ENCODE measurements at places on chromosomes 3 and 15.

- DNase-seq: no peak
These were observed 29.9 kb downstream of the SPG11 start for GRCh38 chr15:44633603-44634002.

DNA sequence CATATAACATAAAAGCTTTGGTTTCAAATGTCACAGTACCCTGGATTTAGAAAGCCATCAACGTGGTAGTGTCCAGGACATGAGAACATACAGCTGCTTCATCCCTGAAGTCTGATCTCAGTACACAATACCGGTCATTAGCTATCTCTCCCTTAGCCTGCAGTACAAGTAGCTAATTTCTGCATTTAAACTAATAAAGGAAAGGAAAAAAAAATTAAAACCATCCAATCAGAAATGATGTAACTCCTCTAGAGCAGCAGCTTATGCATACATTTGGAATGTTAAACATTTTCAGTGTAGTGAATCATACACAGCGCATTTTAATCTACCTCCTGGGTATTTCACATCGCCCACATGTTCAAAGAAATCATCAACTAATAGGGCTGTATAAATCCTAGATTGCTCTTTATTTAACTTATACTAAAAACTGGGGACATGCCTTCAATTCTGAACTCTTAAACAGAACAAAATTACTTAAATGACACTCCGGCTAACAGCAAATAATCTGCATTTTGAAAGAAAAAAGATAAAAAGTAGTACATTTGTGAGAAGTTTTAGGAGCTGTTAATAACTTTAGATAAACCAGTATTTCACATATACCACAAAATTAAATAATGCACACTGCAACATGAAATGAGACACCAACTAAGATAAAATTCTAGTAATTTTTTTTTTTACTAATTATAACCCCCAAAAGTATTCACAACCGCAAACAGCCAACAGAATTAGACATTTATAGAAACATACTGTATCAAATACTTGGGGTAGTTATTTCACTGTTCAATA, 3.7 kb downstream of the IGF2BP2 start:
- DNase-seq: no peak

GRCh38 chr15:31261266-31262142, 65.1 kb upstream of the KLF13 start:
- DNase-seq: peak; percentile 16

DNA sequence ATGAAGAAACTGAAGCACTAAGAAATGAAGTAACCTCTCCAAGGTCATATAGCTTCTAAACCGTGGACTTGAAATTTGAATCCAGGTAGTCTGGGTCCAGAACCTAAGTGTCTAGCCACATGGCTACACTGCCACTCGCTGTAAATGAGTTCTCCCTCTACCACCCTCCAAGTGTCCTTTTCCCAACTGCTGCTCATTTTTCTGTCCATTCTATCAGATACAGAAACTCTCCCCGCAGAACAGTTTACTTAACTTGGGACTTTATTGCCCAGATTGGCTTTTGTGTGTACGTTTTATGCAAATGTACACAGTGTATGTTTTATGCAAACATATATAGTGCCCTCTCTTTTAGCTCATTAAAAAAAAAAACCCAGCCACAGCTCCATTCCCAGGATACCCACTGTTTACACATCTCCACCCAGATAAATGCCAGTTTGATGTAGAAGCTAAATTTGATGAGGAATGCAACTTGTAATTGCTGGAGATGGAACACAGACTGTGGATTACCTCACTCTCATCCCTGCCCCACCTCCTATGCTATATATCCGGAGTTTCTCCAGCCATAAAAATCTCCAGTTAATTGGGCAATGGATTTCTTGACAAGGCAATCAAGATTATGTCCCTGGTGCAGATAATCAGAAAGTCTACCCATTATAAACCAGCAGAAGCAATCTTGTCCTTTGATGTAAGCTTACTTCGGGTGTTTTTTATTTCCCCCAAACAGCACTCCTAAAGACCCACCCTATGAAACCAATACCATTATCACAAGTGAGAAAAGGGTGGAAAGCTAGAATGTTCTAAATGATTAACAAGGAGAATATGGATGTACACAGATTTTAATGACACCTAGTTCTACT, 42.0 kb downstream of the THBS1 start:
- no peak for DNase-seq

- no peak for DNase-seq
These were observed 691.5 kb upstream of the CCDC54 start for GRCh38 chr3:106685745-106686144.

DNA sequence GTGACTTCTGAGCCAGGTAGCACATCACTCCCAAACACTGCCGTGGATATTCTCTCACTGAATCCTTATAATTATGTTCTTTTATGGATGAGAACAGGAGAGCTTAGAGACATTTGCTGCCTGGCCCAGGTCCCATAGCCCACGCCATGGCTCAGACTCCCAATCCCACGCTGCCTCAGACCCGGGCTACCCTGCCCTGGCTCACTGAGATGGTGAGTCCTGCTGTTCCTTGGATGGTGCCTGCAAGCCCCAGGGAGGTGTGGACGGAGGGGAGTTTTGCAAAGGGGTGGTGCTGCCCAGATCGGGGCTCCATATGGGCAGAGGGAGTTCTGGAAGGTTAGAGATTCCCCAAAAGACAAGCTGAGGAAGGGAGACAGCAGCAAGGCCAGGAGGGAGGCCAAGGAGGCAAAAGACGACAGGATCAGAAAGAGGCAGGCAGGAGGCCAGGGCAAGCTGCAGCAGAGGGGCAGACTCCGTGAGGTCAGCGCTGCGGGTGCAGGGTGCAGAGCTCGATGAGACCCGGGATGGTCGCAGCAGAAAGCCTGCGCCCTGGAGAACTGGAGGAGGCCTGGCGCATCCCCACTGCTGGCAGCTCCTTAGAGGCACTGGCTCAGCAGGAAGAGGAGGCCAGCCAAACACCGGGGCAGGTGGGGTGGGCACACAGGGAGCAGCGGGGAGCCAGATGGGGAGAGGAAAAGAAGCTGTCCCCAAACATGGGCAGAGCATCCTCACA, 95.7 kb upstream of the ALDH1A3 start:
- no peak for DNase-seq

DNA sequence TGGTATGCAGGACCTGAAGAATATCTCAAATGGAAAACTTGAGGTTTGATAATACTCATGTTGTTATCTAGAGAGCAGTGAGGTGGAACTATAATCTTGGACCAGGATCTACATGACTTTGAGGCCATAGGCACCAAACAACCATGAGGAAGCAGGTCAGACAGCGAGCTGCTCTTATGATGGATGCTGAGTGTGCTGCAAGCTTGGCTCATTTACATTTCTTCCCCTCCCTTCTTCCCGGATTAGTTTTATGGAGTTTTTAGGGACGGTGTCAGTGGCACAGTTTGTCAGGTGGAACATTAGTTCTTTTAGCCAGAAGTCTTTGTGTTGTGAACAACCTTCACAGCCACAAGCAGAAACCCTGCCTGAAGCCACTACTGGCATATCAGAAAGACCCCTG, 8.0 kb upstream of the MYZAP start:
- DNase-seq: no peak

DNA sequence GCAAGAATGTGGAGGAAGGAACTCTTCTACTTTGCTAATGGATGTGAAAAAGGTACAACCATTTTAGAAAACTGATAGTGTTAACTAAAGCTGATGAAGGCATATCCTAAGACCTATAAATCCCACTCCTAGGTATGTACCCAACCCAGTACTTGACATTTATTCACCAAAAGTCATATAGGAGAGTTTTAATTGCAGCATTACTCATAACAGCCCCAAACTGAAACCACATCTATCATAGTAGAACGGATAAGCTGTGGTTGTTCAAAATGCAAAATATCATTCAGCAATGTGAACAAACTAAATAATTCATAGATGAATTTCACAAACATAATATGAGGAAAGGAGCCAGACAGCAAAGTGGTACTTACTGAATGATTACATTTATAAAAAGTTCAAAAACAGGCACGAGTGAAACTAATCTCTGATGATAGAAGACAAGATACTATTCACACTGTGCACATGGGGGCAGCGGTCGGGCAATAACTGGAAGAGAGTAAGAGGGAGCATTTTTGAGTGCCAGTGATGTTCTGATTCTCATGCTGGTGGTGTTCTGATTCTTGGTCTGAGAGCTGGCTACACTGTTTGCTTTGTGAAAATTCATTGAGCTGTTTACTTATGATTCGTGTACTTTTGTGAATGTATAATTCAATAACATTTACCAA, 34.3 kb downstream of the GOLIM4 start:
- DNase-seq: no peak

GRCh38 chr3:191412759-191413158, 48.2 kb upstream of the PYDC2 start:
- no peak for DNase-seq

DNA sequence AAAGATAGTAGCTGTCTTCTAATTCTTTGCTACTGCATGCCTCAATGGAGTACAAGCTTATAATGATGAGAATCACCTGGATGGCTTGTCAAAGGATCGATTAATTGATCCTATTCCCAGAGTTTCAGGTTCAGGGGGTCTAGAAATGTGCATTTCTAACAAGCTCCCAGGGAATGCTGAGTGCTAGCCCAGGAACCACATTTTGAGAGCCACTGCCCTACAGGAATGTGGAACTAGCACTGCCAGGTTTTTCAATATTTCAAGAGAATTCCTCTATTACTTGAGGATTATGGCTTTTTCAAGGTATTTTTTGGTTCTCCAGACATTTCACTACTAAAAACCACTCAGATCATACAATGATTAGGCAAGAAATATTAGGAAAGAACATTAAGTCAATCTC, 52.7 kb downstream of the RARB start:
- no peak for DNase-seq

DNA sequence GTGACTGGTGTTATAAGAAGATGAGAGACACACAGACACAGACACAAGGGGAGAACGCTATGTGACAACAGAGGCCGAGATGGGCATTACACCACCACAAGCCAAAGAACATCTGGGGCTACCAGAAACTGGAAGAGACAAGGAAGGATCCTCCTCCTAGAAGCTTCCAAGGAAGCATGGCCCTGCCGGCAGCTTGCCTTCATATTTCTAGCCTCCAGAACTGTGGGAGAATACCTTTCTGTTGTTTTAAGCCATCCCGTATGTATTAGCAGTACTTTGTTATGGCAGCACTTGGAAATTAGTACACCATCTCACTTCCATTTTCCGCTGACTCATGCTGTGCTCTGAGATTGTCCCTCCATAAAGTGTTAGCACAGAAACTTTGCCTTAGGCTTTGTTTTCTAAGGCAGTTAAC, 38.7 kb upstream of the CA12 start:
- no peak for DNase-seq

DNA sequence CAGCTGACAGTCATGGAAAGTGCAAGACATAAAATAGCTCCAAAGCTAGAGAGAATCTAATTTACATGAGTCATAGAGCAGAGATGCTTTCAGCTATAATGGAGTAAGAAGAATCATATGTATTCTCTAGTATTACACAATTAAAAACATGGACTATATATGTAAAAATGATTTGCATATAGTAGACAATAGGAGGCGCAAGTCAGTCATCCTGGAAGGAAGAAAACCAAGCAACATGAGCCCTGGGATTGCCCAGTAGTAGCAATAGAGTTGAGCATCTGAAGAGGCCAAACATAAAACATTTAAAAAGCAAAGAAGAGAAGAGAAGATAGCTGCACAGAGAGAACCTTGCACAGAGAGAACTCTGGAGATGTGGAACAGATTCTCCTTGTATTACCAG, 455.0 kb downstream of the EPHA3 start:
- no peak for DNase-seq

DNA sequence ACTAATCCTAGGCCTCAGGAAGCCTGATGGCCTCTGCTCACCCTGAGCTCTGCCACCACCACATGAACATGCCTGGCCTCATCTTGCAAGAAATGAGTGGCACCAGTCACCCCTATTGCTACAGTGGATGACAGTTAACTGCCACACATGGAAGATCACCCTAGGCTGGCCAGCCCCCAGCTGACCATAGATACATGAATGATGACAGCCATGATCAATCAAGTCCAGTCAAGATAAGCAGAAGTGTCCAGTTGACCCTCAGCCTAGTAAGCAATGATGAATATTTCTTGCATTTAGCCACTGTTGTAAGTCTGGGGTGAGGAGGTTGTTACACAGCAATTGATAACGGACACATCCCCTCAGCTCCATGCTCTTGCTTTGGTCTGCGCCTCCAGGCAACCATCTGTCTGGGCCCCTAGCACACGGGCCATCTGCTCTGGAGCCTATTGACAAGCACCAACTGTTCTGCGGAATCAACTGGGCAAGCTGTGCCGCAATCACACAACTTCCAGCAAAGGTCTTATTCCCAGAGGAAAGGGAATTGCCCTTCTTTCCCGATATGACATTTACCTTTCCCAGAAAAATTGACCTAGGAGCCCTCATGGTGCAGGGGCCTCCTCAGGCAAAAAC, 2.2 kb upstream of the LYZL4 start:
- DNase-seq: no peak

DNA sequence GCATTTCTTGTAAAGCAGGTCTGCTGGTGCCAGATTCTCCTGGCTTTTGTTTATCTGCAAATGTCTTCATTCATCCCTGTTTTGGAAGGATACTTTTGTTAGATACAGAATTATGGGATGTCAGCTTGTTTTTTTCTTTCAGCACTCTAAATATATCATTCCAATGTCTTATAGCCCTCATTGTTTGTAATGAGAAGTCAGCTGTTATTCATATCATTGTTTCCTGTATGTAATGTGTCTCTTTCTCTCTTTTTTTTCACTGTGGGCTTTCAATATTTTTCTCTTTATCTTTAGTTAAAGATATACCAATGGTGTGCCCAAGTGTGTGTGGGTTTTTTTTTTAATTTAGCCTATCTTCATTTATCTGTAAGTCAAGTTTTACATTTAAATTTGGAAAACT, 65.6 kb upstream of the DCP1A start:
- no peak for DNase-seq

DNA sequence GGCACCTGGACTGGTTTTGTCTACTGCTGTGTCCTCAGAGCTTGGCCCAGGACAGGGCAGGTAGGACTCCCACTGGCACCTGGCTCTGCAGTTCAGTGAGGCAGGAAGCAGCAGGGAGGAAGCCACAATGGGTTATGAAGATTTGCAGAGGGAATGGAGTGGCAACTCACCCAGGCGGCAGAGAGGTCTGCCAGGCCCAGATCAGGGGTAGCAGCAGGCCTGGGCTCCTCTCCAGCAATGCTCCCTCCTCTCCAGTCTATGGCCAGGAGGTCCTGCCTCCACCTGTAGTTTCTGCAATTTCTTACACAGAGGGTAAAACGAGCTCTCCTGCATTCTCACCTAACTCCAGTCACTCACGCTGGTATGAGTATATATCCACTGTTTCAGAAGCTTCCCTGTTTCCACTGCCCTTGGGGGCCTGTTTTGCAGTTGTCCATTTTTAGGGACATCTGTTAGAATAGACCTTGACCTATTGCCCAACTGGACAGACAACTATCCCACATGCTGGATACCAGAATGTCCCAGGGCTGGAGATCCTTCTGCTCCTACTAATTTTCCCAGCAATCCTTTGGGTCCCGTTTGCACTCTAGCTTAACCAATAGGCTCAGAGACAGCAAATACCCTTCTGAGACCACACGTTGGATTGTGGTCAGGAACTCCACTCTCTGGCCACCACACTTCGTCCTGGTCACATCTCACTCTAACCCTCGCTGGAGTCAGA, 35.2 kb downstream of the HMCES start:
- DNase-seq: no peak

- no peak for DNase-seq
These were observed 30.6 kb downstream of the CYP19A1 start for GRCh38 chr15:51307811-51308210.

- no peak for DNase-seq
These were observed 23.0 kb downstream of the UBP1 start for GRCh38 chr3:33417066-33417673.
